ENCODE measurements at places on chromosomes 13 and 19.

GRCh38 chr13:111394211-111394922 lies 73.9 kb downstream of the TEX29 start:
- DNase-seq = no peak

DNA sequence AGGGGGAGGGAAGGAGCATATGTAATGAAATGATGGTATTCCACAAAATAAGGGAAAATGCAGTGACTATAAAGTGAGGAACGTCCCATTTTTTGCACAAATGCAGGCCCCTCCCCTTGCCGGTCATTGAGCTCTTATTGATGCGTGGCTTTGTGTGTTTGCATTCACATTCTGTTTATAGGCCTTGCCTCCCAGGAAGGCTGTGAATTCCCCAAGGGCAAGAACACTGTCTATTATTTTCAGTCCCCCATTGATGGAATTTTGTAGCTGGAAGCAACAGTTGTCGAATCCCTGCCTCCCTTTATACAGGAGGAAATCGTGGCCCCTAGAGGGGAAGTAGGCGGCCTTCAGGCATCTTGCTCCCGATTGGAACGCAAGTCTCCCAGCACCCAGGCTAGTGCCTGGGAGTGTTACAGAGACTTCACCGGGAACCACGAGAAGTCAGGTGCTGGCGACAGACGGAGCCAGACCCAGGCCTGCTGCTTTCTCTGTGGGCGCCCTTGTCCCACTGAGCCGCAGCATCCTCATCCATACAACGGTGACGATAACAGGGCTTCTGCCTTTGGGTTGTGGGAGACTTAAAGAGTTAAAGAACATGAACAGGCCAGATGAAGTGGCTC lies 6.9 kb downstream of the SBSN start:
- DNase-seq = no peak

GRCh38 chr13:72156760-72157159 lies 289.8 kb upstream of the DACH1 start:
- no peak for DNase-seq

DNA sequence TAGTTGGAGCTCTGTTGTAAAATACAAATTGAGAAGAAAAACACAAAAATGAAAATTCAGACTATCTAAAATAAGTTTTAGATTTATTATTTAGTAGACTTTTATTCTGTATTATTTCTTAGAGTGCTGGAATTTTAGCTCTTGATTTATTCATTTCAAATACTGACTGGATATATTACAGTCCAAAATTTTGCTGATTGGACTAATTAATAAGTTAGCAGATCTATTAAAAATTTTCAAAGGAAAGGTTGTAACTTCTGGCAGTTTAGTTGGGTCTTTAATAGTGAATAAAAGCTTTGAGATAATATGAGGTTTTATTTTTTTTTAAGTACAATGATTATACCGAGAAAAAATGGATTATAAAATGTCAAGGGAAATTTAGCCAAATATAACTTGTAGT lies 1224.9 kb upstream of the SPRY2 start:
- no peak for DNase-seq

- DNase-seq = no peak
Observed at GRCh38 chr19:54206030-54206830, 5.6 kb downstream of the RPS9 start.
